ENCODE measurements at places on chromosomes 5 and 9.

DNA sequence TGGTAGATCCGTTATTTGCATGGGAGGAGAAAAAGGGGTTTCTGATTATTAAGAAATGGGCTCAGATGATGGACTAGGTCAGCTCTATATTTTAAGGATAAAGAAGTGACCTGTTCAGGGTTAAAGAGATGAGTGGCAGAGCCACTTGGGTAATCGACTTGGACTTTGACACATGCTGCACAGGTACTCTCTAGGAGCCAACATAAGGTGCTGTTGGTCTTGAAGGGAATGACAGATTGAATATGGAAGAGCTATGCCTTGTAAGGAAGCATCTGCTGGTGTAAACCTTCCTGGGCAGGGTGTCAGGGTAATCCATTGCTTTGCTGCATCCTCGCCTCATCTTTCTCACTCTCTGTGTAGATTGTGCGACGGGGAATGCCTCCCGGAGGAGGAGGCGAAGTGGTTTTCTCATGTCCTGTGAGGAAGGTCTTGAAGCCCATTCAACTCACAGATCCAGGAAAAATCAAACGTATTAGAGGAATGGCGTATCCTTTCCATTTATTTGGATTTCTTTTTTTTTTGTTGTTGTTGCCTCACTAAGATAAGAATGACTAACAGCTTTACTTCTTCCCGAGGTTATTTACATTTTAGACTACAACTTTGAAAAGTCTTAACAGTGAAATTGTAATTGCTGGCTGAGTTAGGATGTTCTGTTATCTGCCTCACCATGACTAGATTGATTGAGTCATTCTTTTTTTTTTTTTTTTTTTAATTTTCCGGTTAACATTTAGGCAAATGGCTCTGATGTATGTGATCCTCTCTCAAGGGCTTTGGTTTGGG, 41.2 kb downstream of the RCL1 start:
- DNase-seq = no peak

GRCh38 chr5:15452030-15452429, 48.0 kb upstream of the FBXL7 start:
- DNase-seq = no peak

DNA sequence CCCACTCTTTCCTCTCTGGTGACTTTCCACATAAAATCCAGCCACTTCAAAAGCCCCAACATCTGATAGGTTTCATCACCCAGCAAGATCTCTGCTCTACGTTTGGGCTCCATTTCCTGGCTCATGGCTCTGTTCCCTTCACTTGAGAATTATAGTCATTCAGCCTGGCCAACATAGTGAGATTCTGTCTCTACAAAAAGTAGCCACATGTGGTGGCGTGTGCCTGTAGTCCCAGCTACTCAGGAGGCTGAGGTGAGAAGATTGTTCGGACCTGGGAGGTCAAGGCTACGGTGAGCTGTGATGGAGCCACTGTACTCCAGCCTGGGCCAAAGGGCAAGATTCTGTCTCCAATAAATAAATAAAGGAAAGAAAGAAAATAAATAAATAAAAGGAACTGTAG, 83.3 kb upstream of the IGFBPL1 start:
- no peak for DNase-seq

DNA sequence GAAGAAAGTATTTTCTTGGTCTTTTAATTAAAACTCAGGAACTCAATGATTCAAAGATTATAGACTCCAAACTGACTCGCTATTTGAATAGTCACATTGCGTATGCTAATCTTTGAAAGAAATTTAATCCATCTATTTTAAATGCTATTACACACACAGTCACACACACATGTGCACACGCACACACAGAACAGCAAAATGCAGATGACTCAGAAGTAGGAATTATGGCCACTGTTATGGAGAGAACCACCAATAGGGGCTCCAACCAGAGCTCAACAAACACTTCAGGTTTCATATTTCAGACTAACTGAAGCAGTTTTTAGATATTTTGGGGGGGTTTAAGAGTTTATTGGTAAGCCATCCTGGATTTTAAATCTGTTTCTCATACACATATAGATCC, 1917.9 kb downstream of the EFNA5 start:
- DNase-seq = no peak

DNA sequence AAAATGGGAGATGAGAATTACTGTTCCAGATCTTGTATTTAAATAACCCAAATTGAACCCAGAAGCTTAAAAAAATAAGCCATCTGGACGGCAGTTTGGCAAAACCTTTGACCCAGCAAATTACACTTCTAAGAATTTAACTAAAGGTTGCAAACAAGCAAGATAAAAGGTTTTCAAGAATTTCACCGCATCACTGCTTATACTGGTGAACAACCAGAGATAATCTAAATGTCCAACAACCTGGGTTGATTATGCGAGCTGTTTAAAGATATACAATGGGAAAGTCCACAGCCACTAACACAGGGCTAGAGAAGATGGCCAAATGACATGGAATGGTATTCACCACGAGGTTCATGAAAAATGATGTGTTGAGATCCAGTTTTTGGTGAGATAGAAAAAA, 149.3 kb downstream of the GNAQ start:
- no peak for DNase-seq

DNA sequence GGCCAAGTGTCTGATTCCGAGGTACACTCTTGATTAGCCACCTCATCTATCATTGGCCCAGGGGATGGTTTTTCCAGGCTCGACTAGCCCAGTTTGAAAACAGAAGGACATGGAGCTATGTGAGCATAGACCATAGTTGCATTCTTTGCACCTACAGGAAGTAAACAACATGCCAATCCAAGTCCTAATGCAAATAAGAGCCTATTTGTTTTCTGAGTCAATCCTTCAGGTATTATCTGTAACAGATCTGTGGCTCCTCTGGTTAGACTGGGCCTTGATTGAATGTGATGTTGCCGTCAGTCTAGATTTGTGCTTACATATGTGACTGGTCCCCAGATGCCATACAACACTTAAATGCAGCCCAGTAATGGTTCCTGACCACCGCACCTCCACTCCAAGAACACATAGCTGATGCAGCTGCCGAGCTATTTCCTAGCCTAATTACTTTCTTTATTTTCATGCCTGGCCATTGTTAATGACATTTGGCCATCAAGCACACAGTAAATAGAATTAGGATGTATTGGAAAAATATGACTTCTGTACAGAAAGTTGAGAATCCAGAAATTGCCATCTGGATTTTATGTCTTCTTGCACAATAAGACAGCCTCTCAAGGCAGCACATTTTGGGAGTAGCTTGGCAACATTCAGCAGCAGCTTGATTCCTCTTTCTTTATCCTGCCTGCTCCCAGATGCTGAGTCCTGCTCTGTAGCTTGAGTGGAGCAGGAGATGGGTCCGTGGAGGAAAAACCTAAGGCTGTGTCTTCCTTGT, 29.5 kb upstream of the ARHGAP26 start:
- DNase-seq = no peak

- DNase-seq = no peak
Observed at GRCh38 chr9:86413971-86414880, 60.0 kb upstream of the TUT7 start.

DNA sequence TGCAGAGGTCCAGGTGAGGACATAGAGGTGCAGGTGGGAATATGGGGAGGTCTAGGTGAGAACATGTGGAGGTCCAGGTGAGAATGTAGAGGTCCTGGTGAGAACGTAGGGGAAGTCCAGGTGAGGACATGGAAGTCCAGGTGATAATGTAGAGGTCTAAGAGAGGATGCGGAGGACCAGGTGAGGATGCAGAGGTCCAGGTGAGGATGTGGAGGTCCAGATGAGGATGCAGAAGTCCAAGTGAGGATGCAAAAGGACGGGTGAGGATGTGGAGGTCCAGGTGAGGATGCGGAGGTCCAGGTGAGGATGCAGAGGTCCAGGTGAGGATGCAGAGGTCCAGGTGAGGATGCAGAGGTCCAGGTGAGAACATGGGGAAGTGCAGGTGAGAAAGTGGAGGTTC, 133.8 kb downstream of the MRPL36 start:
- DNase-seq = no peak

DNA sequence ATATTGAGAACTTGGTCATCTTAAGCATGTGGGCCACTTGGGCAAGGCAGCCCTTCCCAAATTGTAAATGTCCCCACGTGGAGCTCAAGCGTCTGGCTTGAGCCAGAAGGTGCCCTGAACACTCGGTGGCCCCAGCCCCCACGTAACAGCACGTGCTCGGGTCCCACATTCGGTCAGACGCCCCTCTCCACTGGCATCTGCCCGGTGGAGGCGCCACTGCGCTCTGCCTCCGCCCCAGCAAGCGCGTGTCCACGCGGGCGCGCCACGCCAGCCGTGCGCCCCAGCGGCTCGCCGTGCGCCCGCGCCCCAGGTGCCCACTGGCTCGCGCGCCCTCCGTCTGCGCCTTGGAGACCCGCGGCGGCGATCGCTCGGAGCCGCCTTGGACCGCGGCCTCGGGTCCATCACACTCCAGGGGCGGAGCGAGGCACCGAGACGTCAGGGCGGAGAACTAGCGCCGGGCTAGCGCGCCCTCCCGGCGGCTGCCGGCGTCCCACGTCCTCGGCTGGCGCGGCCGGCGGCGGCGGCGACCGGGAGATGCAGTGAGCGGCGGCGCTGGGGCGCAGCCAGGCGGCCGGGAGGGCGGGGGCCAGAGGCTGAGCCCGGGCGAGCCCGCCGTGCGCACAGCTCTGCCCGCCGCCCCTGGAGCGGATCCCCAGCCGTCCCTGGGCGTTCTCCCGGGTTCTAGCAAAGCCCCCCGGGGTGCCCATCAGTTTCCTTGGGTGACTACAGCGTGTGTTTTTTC, at the start of gene PALM2AKAP2:
Gene PALM2AKAP2 (plus strand): TSS at position 488 of the 742 bp plus-strand sequence. CDS start 291 bp downstream, outside the sequence.
- no peak for DNase-seq

GRCh38 chr5:140220032-140220697, 45.2 kb downstream of the CYSTM1 start:
- no peak for DNase-seq

DNA sequence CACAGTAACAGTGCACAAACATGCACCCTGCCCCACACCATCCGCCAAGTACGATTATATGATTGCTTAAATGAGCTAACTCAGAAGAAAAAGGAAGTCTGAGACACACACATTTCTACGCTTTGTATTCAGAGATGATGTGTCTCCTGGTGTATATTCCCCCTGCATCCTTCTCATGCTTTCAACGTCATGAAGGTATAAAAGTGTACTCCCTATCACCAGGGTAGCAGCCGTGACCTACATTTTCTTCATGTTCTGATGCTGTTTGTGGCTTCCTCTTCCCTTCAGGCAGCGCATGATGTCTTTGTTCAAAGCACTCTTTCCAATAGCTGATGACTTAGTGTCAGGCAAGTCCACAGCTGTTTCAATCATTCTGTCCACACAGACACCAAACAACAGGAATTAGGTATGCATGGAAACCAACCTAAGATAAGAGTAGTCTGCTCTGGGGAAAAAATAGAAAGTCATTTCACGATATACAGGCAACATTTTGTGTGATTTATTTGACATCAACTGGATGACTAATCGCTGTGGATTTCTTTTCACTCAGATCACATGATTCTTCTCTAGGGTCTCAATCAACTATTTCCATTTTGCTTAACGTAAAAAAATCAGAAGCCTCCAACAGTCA, 269.4 kb upstream of the PTGER4 start:
- DNase-seq = peak; percentile 70

Measured in activated CD4-positive, alpha-beta T cell treated with anti-CD3 and anti-CD28 coated beads for 4 hours (primary cell).